COR-L47 (cell line): ENCODE measurements at places on chromosomes 16 and 17.

GRCh38 chr16:28572696-28573510 lies 19.2 kb downstream of the SGF29 start:
- no peak for DNase-seq

GRCh38 chr17:81528651-81529436 lies 667 bp downstream of the FSCN2 start:
- no peak for DNase-seq

DNA sequence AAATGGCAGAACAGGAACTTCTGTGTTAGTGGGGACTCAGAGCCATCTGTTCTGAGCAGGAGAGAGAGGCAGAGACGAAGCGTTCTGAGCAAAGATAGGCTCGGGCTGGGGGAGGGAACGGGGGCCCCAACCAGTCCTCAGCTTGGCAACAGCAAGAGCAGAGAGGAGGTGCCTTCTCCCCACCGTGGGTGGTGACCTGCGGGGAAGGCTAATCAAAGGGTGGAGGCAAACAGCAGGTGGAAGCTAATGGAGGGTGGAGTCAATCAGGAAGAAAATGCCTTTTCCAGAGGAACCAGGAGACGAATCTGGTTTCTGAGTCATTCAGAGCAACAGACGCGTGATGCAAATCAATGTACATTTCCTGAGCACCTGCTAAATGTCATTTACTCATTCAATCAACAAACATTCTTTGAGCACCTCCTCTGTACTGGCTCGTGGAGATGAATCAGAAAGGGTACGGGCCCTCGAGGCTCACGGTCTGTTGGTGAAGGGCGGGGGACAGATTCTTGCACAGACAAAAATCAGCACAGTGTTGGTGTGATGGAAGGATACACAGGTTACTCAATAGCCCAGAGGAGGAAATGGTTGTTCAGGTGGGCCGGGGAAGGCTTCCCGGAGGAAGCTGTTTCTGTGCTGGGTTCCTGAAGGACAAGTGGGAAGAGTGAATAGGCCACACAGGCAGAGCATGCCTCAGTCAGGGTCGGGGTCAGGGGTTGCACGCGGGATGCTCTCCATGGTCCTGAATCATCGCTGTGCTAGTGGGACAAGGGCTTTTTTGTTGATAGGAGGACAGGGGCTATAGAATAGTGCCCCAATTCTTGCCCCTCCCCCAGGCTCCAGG lies 5.7 kb upstream of the SPNS2 start:
- no peak for DNase-seq

- DNase-seq = peak; percentile 26
Observed at GRCh38 chr17:63622574-63623390, 565 bp downstream of the MAP3K3 start.
